ENCODE measurements at places on chromosomes 12 and 14. TPM values are rescaled to one million over a fixed set of nuclear protein-coding genes. Genes with fewer than 3 reads are reported as not detected.

Gene TEAD4
- 24.5 TPM for total RNA-seq

Gene FOXN3
- total RNA-seq: 25.8 TPM

Gene ZNF664
- total RNA-seq: 198 TPM

Gene NKX2-8
- not detected for total RNA-seq

Gene NYNRIN
- total RNA-seq: 38.3 TPM

Gene TMCC3
- 15.9 TPM for total RNA-seq

Gene PRKAG1
- total RNA-seq: 59.4 TPM

Gene POTEM
- not detected for total RNA-seq

Gene BTBD6
- total RNA-seq: 31.9 TPM

Gene NKX2-1
- total RNA-seq: not detected

Gene RNASE3
- not detected for total RNA-seq

Gene CLSTN3
- 202 TPM for total RNA-seq

Gene SOAT2
- total RNA-seq: 0.98 TPM

Data from progenitor cell of endocrine pancreas (in vitro differentiated cells).